ENCODE measurements at places on chromosomes 5 and 9. TPM values are rescaled to one million over a fixed set of nuclear protein-coding genes. Genes with fewer than 3 reads are reported as not detected.

GRCh38 chr5:155056644-155057269 is 43.2 kb downstream of the KIF4B start:
- DNase-seq, result no peak

GRCh38 chr9:12698986-12699385 is 5.8 kb downstream of the TYRP1 start:
- no peak for DNase-seq

DNA sequence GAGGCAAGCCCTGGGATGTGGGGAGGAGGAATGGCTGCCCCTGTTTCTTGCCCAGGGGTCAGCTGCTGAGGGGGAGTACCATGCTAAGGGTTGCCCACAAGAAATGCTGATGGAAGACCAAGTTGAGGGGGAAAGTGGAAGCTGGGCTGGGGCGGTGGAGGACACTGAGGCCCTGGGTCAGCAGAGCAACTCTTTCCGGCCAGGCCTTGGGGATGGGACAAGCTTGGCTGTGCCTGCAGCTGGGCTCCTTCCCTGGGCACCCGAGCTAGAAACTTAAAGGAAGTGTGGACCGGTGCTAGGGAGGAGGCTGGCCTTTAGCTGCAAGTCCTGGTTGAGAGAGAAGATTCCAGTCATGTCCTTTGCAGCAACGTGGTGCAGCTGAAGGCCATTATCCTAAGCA is 22.7 kb downstream of the CSF1R start:
- no peak for DNase-seq

DNA sequence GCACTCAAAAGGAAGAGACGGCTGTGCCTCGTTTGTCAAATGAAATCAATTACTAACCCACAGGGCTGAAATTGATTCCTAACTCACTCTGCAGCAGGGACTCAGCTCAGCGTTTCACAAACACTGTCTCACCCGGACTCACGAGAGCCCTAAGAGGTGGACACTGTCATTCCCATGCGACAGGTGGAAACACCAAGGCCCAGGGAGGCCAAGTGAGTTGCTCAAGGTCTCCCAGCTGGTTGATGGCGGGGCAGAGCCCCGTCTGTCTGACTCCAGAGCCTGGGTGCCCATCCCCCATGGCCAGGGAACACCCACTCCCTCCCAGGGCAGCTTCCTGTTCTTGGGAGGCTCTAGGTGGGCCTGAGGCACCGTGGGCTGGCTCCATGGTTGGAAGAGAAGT is 1.3 kb upstream of the PLPP7 start:
- no peak for DNase-seq

- no peak for DNase-seq
Observed at GRCh38 chr5:179623906-179624741, 653 bp upstream of the HNRNPH1 start.

GRCh38 chr5:152332716-152333460 is 72.2 kb downstream of the NMUR2 start:
- DNase-seq, result no peak

DNA sequence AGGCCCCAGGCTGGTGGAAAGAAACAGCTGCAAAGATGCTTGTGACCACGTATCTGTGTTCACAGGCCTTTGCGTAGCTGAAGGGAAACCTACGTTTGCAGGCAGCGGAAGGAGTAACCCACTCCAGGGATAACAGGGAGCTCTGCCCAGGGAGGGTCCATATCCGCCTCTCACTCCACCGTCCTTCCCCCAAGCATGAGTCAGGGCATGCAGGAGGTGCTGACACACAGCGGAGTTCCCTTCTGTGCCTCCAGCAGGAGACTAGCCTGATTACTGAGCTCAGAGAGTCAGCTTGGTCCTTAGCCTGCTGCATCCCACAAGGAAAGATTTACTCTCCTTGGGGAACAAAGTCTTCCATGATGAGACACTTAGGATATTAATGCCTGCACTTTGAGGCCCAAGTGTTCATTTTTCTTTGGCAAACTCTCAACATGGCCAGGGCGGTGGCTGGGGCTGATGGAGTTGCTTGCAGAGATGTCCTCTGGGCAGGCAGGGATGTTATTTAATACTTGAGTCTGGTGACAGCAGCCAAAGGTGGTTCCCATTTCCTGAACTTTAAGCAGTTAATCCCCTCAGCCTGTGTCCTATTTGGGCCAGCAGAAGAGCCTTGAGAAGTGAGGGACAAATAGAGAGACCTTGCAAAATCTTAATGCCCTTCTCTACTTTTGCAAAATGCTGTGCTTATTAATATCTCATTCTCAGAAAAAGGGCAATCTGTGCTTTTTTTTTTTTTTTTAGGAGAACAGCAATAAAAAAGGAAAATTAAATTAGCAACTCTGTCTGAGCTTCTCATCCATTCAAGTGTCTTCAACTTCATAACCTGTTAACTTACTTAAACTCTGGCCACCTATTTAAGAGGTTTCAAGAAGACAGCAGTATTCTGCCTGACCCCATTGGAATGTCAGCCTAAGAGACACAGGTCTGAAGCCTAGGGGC is 222.1 kb downstream of the HSPA4 start:
- no peak for DNase-seq

DNA sequence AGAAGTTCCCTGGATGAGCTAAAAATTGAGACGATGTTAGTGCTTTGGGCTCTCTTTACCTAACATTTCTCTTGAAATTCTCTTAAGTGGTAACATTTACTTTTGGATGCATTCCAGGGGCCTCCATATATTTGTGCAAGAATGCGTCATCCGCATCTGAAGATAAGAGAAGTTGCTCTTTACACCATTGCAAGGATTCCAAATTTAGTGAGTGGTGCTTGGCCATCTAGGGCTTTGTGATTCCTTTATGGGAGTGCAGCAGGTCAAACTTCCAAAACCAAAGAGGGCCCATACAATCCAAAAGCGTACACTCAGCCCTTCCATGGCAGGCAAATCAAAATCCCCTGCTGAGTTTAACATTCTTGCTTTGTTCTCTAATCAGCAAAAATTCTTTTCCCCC is 102.0 kb upstream of the DMAC1 start:
- DNase-seq, result no peak

GRCh38 chr5:20575571-20575970 is 587.6 kb upstream of the CDH18 start:
- DNase-seq, result no peak

- no peak for DNase-seq
Observed at GRCh38 chr5:9851458-9851857, 221.3 kb upstream of the TAS2R1 start.

GRCh38 chr9:81455462-81456219 is 233.7 kb downstream of the TLE1 start:
- DNase-seq, result no peak

GRCh38 chr9:136700959-136701667 is 11.3 kb upstream of the DIPK1B start:
- DNase-seq, result peak; percentile 69

GRCh38 chr9:115212832-115213231 is 94.9 kb upstream of the TNC start:
- no peak for DNase-seq

DNA sequence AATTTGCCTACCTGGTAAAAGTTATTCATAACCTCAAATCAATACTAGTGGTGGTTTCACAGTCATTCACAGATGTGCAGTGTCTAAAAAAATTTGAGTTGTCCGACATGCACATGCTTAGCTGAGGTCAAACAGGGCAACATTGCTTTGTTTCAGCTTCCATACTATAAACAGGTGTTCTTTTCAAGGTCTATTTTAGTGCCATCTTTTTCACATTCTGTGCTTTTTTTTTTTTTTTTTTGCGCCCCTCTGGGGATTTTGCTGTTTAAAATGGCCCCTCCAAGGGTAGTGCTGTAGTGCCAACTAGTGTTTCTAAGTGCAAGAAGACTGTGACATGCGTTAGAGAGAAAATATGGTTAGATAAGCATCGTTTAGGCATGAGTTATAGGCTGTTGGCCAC is 14.5 kb downstream of the PHAX start:
- DNase-seq, result no peak

DNA sequence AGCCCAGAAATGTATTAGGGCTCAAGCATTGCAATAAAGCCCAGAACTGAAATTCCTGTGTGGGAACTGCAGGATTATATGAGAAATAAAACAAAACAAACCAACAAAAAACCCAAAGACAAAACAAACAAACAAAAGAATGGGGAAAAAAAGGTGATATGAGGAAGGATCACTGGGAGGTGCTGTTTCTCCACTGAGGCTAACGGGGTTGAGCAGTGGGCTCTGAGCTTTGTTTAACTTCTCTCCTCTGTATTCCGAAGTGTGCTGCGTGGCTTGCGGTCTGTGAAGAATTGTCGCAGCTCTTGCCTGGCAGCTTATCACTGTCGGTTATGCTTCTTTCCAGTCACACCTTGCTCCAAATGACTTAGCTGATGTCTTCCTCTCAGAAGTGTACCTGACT is 106.3 kb downstream of the TENT4A start:
- DNase-seq, result no peak

GRCh38 chr5:1930880-1931603 is 48.3 kb upstream of the IRX4 start:
- DNase-seq, result no peak

- DNase-seq, result no peak
Observed at GRCh38 chr5:137164961-137165360, 334.2 kb downstream of the SPOCK1 start.

DNA sequence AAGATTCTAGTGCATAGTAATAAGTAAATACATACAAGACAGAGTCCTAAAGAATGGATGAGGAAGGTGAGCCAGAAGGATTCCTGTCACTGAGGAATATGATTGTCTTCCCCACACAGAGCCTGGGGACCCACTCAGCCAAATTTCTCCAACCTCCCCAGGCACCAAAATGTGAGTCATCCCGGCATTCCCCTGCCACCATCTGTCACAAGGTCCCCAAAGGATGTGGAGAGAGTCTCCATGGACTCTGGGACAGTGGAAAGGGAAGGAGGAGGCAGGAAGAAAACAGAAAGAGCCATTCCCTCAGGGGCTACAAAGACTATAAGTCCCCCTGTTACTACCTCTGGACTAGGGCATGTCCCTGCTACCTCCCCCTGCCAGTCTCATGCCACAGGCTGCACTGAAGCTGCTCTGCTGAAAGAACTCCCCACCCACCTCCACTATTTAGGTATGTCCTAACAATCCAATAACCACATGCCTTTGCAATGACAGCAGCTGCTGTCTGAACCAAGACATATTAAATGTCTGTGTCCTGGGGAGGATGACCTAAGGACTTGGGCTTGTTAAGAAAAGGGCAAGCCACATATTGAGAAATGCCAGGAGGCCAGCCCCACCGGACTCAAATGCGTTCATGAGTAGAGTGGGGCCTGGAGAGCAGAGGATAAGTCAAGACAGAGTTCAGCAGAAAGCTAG is 10.7 kb upstream of the OR5C1 start:
- no peak for DNase-seq

DNA sequence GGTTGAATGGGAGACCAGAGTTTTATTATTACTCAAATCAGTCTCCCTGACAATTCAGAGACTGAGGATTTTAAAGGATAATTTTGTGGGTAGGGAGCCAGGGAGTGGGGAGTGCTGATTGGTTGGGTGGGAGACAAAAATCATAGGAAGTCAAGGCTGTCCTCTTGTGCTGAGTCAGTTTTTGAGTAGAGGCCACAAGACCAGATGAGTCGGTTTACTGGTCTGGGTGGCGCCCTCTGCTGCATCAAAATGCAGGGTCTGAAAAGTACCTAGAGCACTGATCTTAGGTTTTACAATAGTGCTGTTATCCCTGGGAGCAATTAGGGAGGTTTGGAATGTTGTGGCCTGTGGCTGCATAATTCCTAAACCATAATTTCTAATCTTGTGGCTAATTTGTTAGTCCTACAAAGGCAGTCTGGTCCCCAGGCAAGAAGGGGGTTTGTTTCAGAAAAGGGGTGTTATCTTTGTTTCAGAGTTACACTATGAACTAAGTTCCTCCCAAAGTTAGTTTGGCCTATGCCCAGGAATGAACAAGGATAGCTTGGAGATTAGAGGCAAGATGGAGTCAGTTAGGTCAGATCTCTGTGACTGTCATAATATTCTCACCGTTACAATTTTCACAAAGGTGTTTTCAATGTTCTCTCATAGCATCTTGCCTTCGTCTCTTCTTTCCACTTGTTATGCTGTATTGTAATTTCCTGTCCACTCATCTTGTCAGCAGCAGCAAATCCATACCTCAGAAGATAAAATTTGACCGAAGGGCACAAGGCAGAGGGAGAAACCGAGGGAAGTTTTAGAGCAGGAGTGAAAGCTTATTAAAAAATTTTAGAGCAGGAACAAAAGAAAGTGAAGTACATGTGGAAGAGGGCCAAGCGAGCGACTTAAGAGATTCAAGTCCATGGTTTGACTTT is 59.2 kb upstream of the CLINT1 start:
- peak; percentile 66 for DNase-seq

DNA sequence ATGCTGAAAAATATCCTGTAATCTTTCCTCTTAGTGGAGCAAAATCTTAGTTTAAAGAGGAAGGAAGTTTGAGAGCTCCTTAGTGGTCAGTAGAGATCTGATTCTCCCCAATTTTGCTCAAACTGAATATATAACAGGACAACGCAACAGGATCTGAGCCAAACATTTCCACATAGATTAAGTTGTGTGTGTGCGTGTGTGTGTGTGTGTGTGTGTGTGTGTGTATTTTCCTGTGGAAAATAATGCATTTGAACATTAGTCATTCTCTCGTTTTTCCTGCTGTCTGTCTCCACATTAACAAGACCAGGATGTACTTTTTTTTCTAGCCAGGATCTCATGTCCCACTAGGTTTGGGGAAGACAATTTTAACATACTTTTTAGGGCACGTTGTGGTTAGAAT is 312.1 kb upstream of the CDH18 start:
- no peak for DNase-seq

DNA sequence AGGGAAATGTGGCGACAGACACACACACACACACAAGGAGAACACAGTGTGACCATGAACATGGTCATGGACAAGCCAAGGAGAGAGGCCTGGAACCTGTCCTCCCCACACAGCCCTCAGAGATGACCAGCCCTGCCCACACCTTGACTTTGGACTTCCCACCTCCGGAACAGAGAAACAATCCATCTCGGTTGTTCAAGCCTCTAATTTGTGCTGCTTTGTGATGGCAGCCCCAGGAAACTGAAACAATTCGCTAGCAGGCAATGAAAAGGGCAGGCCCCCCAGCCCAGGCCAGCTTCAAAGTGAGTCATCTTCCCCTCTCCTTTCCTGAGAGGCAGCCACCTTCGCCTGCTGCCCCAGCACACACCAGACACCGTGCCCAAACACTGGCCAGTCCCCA is 47.7 kb downstream of the NSUN2 start:
- no peak for DNase-seq

DNA sequence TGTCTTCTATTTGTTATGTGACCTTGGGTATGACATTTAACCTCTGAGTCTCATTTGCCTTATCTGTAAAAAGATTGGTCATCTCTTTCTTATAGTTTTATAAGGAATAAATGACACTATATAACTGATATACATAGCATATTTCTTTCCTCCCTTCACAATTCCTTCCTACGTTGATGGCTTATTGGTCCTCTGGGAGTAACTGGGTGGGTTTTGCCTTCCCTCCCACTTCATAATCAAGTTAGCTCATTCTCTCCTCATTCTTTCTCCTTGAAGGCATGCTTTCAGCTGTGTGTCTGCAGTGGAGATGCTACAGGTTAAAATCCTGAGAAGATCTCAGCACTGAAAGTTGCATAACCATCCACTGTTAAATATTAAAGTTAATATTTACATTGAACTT is 382.4 kb downstream of the TMEM38B start:
- DNase-seq, result no peak

Gene RETREG1
- total RNA-seq, result 50.9 TPM

Gene MLANA
- not detected for total RNA-seq

Gene MZB1
- 21.8 TPM for total RNA-seq

Gene AK8
- 0.30 TPM for total RNA-seq

Gene CDH18
- not detected for total RNA-seq

Gene FBN2
- 0.11 TPM for total RNA-seq

Gene SLC36A3
- not detected for total RNA-seq

Gene IFNA2
- total RNA-seq, result not detected

Gene ITGA2
- 2.5 TPM for total RNA-seq

Gene TICAM2
- 1.7 TPM for total RNA-seq

Gene GARNL3
- 3.1 TPM for total RNA-seq

Gene ALDH1A1
- total RNA-seq, result 1.3 TPM
